ENCODE measurements at places on chromosomes 16 and 17.
A peak's percentile ranks its signal among the peaks of the same experiment; 100 is the strongest.

DNA sequence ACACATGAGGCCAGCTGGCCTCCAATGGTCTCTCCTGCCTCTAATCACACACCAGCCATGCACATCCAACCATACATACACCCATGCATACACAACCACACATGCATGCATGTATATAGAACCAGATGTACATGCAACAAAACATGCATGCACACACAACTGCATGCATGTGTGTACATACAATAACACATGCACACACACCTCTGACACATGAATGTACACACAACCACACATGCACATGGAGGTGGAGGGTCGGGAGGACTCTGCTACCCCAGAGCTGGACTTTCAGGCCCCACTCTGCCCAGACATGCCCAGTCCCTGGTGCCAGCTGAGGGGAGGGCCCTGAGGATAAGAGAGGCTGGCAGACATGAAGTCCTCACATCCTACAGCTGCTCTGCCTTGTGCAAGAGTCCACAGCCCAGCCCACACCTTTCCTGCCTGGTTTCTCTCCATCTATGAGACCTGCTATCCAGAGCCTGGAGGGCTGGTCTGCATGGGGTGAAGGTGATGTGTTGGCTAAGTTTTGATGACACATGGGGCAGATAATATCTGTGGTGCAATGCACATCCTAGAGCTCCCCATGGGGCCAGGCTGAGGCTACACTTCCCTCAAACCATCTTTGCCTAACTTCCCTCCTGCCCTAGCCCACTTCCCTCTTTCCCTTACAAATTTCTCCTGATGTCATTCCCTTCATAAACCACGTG, 50.9 kb upstream of the SDK2 start:
- peak; percentile 33 for DNase-seq

DNA sequence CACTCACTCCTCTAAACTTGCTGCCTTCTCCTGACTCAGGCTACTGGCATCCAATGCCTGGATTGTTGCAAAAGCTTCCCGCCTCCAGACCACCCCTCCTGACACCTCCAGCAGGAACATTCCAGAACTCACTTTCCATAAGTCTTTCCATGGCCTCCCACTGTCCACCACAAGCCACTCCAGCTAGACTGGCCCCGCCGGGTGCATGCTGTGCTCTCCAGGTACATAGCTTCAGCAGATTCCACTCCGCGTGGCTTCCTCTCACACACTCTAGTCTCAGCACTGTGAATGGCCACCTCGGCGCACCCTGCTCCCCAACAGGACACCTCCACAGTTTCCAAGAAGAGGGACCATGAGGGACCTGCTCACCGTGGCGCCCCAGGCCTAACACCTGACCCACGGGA, 25.9 kb upstream of the FAAP100 start:
- DNase-seq = no peak

GRCh38 chr16:51822471-51822870, 671.4 kb upstream of the SALL1 start:
- DNase-seq = no peak

DNA sequence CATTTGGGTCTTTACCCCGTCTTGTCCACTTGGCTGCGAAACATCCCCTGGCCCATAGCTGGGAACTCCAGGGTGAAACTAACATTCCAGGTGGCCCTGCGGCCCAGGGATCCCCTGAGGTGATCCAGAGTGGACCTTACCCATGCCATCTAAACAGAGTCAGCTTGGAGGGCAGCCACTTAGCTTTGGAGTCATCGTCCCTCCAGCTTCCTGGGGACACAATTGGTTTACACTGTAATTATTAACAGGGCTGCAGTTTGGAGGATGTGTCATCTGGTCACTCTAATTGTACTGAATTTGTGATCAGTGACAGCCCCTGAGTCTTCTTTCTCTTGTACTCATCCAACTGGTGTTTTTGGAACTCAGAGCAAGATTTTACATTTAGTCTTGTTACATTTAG, 149.9 kb downstream of the ENGASE start:
- no peak for DNase-seq

GRCh38 chr17:79966681-79967080, 69.0 kb downstream of the TBC1D16 start:
- no peak for DNase-seq

- no peak for DNase-seq
Observed at GRCh38 chr17:8412089-8412488, 14.5 kb upstream of the RNF222 start.

GRCh38 chr17:4220655-4221054, 43.1 kb downstream of the ANKFY1 start:
- DNase-seq = no peak

GRCh38 chr17:75826561-75827307, 17.5 kb downstream of the UNC13D start:
- no peak for DNase-seq

GRCh38 chr17:1908699-1909309, 79.0 kb downstream of the RPA1 start:
- DNase-seq = peak; percentile 92

DNA sequence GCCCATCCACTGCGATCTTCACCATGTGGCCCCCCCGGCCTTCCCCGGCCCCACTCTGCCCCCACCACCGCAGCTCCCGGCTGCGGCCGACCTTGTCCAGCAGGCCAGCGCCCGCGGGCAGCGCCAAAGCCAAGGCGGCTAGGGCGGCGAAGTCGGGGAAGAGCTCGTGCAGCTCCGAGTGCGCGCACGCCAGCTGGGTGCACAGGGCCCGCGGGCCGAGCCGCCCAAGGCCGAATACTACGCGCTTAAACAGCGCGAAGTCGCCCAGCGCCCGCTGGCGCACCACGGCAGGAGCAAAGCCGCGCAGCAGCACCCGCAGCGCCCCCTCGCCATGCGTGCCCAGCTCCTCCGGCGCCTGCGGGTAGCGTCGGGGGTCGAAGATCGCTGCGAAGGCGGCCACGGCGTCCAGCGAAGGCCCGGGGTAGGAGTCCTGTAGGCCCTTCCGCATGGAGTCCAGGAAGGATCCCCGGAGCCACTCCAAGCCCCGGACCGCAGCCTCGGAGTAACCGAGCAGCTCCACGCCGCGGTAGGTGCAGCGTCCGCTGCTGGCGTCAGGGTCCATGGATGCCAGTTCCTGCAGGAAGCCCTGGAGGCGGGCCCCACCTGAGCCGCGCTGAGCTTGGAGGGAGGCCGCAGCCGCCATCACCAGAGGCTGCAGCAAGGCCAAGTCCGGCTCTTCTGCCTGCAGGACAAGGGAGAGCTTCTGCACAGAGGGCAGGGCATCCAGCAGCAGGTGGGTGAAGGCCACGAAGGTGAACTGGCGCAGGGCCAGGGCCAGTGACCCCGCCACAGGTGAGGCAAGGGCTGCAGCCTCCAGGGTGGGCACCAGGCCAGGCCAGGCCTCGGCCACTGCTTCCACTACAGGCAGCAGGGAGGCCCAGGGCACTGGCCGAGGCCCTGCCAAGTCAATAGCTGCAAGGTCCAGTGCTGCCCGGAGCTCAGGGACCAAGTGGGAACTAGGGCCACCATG, 10.3 kb downstream of the C17orf113 start:
- DNase-seq = peak; percentile 50
